ENCODE measurements at places on chromosomes 7 and 10.
A peak's percentile ranks its signal among the peaks of the same experiment; 100 is the strongest.

- no peak for DNase-seq
These were observed 229.6 kb downstream of the PRPF18 start for GRCh38 chr10:13816195-13816925.

DNA sequence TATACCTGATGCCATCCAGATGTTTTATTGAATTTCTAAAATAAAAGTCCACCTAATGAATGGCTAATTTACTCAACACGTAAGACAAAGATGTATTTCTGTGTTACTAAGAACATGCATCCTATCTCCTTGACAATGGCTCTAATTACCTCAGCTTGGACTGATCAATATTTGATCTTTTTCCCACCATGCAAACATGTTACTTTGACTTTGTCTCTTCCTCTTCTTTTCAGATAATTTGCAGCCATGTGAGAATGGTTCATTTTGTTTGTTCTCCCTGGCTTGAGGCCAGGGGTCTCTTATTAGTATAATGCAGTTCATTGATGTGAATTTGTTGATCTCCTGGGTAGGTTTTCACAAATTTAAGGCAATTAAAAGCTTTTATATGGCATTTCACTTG, 302.1 kb downstream of the ADK start:
- DNase-seq: no peak

- DNase-seq: no peak
These were observed 45.7 kb downstream of the LYZL2 start for GRCh38 chr10:30583778-30584415.

GRCh38 chr7:121541457-121541856, 145.3 kb upstream of the FAM3C start:
- no peak for DNase-seq

DNA sequence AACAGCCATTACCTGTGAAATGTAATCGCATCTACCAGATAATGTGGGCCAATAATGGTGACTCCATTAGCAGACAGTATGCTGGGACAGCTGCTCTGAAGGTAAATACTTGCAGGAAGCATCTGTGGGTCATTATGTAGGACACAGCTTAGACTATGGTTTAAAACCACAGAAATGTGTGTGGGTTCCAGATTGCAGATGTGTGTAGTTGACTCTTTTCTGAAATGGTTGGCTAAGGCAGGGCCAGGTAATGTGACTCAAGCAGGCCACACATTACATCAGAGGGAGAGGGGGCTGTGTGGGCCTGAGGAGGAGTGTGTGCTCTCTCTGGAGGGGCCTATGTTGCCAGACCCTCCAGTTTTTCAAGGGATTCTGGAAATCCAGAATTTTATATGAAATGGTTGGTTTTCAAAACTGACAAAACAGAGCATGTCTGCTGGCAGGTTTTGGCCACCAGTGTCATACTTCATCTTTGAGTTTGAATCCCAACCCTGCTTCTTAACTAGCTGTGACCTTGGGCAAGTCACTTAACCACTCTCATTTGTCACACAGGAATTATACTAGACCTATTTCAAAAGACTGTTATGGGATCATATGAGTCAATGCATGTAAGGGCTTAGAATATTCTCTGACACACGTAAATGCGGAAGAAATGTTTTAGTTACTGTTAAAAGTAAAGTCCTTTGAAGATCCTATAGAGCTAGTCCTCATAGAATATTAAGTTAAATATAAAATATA, 64.5 kb downstream of the MCMBP start:
- no peak for DNase-seq

DNA sequence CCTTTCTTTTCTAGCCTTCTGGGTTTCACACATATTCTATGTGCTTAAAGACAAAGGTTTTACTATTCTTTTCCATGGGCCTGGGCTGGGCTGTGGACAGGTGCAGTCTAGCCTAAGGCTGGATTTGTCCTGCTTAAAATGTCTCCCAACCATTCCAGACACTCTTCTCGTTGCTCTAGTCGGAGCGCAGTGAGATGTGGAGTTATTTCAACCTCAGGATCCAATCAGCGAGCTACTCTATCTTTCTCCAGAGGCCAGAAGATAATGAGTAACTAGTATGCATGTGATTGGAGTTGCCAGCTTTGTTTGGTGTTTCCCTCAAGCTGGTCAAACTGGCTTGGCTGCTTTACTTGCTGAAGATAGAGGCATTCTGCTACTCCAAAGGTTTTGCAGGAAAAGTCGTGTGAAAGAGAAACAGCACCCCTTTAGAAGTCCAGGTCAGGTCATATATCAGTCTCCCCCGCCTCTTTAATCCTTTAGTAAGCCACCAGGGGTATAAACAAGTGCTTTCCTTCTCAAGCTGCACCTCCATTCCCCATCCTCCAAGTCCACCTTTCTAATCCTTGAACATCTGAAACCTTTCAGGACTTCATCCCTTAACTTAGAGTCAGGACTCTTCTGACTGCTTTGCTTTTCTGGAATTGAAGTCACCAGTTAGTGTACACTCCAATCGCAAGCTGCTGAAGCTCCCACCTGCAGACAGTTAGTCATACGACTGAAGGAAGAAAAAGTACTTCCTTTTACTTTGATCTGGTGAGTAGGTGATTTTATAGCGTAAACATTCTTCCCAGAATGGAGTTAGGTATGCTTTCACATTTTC, 78.8 kb downstream of the DNMBP start:
- peak; percentile 14 for DNase-seq

DNA sequence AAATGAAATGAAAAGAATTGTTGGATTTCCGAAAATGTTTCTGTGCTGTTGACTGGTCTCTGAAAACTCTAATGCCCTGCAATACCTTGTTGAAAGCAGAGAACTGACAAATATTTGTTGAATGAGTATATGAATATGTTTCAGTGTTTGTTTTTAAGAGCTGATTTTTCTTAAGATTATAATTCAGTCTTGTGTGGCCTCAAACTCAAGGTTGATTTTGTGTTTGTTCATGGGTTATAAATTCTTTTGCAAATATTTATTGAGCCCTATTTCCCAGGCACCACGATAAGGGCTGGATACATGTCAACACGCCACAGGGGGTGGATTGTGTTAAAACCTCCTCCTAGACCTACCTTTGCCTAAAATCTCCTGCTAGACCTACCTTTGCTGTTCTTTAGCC, 203.9 kb upstream of the PLPP4 start:
- no peak for DNase-seq

DNA sequence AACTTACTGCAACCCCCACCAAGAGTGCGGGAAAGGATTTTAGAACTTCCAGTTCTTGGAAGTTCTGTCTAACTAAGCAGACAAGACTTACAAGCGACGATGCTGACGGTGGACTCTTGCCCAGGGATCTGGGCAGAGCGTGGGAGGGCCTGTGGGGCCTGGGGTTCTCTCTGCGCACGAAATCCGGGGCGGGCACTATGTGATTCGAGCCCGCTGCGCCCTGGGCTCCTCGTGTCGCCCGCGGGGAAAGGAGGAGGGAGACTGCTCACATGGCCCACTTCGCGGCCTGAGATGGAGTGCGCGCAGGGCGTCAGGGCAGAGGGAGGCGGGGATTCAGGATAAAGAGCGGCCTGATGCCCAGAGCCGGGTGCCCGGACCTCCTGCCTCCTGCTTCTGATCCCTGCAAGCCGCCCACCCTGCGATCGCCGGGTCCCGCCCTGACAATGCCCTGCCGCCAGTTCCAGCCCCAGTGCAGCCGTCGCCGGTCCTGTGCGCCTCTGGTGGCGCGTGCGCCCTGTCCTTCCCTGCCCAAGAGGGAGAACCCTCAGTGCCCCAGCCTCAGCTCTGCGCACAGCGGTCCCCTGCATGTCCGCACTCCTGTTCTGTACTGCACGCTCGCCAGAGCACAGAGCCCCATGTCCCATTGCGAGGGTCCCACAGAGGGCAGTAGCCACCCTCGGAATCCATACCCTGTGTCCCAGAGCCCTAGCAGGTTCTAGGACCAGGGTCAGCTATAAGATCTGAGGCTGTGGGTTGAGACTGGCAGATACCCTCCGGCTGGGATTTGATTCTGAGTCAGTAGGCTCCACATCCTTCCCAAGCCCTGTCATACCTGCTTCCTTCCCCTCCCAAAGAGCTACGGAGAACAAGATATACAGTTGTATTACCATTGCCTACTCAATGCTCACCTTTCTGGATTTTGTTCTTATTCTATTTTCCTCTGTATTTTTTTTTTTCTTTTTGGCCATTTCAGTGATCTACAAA, 99.4 kb upstream of the TMEM106B start:
- DNase-seq: peak; percentile 29

- no peak for DNase-seq
These were observed 5.8 kb downstream of the LBX1 start for GRCh38 chr10:101223274-101224059.

DNA sequence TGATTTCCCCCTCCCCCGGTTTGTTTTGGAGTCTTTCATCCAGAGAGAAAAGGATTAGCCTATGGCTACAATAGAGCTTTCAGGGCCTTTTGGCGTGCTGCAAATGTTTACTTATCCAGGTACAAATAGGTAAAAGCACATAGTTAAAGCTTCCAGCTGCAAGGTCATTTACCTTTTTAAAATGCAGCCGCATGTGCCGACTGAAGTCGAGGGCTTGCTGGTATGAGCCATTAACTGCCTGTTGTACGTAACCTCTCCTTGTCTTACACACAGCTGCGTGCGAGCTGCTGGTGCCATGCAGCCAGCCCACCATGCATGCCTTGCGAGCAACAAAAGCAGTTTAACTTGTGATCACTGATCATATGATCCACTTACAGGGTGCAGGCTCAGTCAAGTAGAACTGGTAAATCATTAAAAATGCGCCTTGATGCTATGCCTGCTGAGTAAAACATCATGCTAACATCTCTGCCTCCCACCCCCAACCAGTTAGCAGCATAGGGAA, 866.4 kb downstream of the LRMDA start:
- no peak for DNase-seq

DNA sequence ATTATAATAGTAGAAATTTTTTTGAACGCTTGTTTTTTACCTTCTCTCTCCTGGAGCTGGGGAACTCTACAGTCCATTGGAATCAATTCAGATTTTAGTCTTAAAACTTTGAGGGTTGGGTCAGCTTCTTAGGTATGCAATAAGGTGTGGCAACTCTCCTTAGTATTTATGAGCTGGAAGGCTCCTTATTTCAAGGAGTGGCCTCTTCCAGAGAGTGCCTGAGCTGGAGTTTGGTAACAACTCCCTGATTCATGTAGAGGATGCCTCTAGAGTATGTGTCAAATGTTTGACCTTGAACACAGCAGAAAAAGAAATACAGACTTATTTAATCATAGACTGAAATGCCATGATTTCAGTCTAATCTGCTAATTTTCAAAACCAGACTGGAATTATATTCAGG, 11.1 kb downstream of the CDK14 start:
- DNase-seq: no peak

DNA sequence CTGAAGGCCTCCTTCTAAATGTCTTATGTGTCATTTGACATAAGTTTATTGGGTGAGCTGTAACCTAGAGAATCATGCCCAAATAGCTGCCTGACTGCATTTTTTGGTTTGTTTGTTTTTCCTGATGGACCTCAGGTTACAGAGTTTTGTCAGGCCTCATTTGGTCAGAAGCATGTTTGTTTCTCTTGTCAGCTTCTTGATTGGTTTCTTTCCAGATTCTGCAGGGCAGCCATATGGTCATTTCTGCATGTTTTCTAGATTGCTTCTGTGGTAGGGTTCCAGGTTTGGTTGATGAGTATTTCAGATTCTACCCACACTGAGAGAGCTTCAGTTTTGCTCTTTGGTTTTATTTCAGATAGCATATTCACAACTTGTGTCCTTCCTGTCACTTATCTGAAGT, 28.0 kb downstream of the GLCCI1 start:
- DNase-seq: no peak

GRCh38 chr7:55589905-55590304, 17.6 kb upstream of the VOPP1 start:
- no peak for DNase-seq

DNA sequence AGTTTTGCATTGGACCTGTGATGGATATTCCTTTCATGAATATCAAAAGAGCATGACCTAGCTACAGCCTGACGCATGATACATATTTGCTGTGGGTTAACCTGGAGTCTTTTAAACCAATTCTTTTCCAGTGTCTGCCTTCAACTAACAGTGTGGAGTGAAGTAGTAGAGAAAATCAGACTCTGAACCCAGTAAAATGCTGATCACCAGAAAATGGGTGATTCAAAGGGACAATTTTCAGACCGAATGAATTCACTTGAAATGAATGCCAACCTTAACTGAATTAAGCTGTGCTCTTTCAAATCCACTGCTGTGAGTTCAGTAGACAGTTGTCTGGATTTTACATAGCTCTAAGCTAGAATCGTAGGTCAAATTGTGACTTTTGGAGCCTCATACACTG, 123.0 kb downstream of the CDK14 start:
- DNase-seq: no peak

DNA sequence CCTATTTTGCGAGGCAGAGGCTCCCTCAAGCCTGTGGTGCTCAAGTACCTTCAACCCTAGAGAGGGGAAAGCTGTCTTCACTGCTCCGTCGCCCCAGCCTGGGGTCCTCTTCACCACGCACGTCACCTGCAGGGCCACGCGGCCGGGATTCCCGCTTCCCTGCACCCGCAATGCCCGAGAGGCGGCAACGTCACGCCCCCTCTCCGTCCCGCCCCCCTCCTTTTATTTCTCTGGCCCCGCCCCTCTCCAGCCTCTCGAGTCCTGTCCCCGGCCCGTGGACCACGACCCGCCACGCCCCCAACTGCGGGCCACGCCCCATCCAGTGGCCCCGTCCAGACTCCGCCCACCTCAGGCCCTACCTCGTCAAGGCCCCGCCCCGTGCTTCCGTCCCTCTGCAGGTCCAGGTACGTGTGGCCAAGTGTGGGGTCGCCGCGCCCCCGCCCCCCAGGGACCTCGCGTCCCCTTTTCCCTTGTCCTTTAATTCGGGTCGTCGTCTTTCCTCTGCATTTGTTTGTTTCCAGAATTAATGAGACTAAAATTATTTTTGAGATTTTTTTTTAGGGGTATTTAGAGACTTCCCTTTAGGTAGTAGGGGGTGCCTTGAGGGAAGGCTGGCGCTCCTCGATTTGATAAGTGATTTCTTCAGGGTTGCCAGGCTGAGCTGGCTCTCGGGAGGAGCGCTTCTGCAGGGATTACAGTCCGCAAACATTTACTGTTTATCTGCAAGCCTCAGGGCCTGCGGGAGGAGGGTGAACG, 69.8 kb upstream of the BAIAP2L1 start:
- peak; percentile 12 for DNase-seq

GRCh38 chr7:151924001-151924400, 32.2 kb upstream of the GALNTL5 start:
- no peak for DNase-seq

DNA sequence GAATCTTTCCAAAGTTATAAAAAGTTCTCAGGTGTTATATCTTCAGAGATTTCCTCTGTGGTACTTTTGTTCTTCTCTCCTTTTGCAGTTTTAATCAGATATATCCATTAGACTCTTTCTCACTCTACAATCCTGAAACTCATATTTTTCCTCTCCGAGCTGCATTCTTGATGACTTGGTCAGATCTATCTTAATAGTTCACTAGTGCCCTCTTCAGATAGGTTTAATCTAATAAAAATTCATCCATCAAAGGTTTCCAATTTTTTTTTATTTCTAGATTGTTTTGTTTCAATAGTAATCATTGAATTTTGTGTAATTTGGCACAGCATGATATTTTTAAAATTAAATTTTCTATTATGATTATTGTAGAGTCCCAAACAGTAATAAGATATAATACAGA, 21.8 kb upstream of the DGKB start:
- no peak for DNase-seq
